ENCODE measurements at places on chromosomes 7 and 10. TPM values are rescaled to one million over a fixed set of nuclear protein-coding genes. Genes with fewer than 3 reads are reported as not detected.
A peak's percentile ranks its signal among the peaks of the same experiment; 100 is the strongest.

SLC26A3 gene
- 0.81 TPM for total RNA-seq

DNA sequence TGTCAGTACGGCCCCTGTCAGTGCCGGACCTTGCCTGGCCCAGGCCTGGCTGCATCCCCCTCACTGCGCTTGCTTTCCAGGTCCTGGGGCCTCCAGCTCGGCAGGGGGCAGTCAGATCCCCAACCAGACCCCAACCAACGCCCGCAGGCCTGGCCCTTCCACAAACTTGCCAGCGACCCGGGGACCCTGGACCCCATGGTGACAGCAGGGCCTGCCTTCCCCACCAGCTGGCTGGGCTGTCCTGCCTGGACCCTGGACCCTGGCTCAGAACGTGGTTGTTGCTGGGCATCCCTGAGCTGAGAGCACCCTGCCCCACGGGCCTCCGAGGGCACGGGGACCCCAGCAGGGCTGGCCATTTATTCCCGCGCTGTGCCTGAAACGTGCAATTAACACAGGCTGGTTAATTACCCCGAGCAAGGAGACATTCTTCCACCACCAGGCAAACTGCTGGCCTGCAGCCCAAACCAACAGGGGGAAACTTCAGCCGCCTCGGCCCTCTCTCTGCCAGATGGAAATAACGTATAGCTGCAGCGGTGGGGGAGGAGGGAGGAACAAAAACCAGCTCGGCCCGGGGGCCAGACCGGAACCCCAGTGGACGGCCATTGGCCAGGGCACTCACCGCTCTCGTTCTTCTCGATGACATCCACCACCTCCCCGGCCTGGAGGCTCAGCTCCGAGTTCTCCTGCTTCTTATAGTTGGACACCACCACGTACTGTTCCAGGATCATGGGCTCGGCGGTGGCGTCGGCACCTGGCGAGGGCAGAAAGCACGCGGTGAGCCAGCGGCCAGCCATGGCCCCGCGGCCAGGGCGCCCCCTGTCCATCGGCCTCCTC is 167.1 kb downstream of the NEURL1 start:
- ATAC-seq, result peak; percentile 5

GRCh38 chr7:37488163-37488764 is 39.6 kb upstream of the ELMO1 start:
- ATAC-seq, result no peak

DNA sequence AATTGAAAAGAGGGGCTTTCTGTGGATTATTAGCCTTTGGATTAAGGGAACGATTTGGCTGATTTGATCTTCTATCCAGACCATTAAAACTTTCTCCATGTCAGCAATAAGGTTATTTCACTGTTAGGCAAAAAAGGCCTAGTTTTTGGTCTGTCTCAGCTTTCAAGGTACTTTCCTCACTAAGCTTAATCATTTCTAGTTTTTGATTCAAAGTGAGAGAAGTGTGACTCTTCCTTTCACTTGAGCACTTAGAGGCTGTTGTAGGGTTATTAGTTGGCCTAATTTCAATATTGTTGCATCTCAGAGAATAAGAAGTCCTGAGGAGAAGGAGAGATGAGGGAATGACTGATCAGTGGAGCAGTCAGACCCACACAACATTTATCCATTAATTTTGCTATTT is 596.0 kb upstream of the TPK1 start:
- no peak for ATAC-seq

DNA sequence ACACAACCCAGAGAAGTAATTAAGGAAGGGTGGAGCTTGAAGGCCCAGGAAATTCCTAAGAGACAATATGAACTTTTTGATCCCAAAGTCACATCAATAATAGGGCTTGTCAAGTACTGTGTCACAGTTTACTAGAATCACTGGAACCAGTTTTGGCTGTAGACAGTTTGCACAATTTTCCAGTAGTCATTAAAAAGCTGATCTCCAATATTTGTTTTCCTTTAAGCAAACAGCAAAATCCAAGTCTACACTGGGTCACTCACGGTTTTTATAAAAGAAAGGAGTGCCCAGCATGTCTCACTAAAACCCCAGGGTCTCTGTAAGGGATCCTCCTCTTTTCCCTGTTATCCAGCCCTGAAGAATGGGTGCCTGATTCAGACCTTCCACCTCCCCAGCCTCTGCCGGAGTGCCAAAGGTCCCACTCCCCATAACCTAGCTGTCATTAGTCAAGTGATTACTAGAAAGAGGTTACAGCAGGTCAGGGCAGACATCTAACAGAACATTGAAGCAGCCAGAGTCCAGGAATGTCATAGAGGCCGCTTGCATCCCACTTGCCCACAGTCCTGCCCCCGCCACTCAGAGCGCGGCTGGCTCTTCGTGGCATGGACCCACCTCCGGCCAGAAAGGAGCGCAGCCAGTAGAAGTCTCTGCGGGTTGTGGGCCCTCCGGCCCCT is 552 bp downstream of the SLC25A16 start:
- ATAC-seq, result peak; percentile 69

DNA sequence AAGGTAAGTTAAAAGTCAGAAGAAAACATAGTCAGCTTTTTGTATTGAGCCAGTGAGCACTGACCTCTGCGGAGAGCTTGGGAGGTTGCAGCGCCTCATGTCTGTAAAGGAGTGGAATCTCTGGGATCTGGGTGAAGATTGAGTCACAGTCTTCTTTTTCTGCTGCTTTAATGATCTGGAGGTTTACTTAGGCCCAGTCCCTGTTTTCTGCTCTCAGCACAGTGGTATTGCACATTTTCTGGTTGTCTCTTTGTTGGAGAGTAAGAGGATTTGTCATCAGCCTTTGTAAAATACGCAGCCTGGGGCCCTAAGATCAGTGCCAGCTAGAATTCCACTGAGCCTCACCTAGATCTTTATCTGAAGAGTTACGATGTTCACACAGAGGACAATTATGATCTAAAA is 58.3 kb upstream of the GJD4 start:
- ATAC-seq, result no peak

- ATAC-seq, result no peak
Measured at GRCh38 chr7:141557360-141557759, 6.2 kb downstream of the AGK start.

CHN2 gene
- 9.7 TPM for total RNA-seq

DNA sequence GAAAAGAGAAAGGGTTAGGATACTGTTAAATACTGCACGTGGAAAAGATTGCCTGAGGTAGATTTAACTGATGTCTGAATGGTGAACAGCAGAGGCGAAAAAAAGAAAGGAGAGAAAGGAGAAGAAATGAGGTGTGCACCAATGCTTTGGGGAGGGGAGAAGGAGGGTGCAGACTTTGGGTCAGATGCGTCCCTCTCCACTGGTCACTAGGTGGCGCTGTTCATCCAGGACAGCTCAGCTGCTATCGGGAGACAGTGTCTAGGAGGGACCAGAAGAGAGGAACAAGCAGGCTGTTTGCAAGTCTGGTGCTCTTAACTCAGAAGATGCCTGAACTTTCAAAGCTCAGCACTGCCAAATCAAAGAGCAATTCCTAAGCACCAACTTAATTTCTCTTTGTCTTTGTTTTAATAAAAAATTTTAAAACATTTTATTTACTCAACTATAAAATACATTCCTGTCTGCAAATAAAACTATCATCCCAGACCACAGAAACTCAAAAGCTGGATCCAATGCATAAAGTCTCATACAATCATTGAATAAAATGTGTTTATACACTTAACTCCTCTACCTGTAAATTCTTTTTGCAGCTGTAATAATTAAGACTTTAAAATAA is 83.9 kb upstream of the PDLIM1 start:
- ATAC-seq, result peak; percentile 86

- no peak for ATAC-seq
Measured at GRCh38 chr10:121309164-121309563, 289.1 kb downstream of the FGFR2 start.

DNA sequence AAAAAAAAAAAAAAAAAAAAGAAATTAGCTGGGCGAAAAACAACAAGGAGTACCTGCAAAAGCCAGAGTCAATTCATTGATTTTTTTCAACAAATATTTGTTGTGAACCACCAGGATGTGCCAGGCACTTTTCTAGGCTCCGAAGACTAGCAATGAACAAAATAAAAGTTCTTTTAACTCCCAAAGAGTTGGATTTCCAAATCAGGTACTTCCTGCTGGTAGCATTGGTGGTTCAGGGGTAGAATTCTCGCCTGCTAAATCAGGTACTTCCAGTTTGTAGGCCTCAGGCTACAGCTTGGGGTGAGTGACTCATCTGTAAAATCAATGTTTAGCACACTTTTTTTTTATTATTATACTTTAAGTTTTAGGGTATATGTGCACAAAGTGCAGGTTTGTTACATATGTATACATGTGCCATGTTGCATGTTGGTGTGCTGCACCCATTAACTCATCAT is 10.9 kb downstream of the PPA1 start:
- ATAC-seq, result no peak

DNA sequence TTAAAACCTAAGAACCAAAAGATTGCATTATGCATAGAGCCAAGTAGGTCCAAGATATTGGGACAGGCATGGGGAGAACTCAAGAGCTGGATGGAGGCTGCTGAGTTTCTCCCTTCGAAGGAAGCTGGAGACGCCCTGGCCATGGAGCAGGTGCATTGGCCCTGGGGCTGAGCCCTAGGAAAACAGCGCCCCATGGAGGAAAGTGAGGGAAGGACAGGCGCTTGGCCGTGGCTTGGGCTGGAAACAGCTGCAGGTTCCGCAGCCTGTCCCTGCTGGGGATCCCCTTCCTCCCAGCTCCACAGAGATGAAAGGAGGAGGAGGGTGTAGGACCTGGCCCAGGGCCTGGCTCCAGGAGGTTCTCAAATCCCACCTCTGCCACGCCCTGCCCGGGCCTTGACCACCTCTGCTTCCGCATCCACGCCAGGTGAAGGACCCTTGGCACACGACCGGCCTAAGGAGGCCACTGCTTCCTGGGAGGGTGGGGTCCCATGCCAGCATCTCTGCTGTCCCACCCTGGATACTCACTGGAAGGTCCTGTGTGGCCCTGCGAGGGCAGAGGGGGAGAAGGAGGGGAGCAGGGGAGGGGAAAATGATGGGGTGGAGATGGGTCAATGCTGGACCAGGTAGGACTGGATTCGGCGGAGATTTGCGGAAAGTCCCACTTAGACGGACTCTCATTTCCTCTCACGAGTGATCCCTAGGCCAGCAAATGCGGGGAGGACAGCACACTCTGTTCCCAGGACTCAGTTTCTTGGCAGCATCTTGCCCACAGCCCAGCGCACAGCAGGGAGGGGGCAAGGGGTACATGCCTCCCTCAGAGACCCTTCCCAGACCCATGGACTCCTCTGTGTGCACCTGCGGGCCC is 258.6 kb upstream of the TCERG1L start:
- no peak for ATAC-seq

GRM8 gene
- total RNA-seq, result not detected

- no peak for ATAC-seq
Measured at GRCh38 chr10:112562122-112562521, 115.1 kb downstream of the VTI1A start.

GRCh38 chr7:71238581-71239295 is 106.8 kb downstream of the GALNT17 start:
- no peak for ATAC-seq

DNA sequence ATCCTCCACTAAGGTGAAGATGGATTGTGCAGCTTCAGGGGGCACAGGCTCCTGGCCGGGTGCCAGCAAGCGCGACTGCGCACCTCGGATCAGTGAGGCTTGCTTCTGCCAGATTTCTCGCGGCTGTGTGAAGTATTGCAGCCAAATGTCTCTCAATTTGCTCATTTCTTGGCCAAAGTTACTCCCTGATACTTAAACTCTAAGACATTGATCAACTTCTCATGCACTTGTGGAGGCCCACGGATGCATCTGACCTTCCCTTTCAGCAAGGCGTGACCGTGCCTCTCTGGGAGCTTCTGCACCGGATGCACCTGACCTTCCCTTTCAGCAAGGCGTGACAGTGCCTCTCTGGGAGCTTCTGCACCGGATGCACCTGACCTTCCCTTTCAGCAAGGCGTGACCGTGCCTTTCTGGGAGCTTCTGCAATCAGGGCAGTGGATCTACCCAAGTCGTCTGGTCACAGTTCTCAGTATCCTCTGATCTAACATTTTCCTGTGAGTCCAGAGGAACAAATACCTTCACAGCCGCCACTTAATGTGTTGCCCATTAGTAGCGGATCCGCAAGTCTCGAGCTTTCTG is 248.3 kb downstream of the ADARB2 start:
- ATAC-seq, result no peak

OR2A25 gene
- total RNA-seq, result not detected

ZPBP gene
- not detected for total RNA-seq

- peak; percentile 28 for ATAC-seq
Measured at GRCh38 chr10:68560943-68561864, 1.1 kb downstream of the TET1 start.

- peak; percentile 84 for ATAC-seq
Measured at GRCh38 chr7:142854372-142855113, at the start of gene EPHB6. Gene EPHB6, plus strand, starts transcription at chr7:142855076. Its CDS starts 8,152 bp downstream, at chr7:142863228.

DNA sequence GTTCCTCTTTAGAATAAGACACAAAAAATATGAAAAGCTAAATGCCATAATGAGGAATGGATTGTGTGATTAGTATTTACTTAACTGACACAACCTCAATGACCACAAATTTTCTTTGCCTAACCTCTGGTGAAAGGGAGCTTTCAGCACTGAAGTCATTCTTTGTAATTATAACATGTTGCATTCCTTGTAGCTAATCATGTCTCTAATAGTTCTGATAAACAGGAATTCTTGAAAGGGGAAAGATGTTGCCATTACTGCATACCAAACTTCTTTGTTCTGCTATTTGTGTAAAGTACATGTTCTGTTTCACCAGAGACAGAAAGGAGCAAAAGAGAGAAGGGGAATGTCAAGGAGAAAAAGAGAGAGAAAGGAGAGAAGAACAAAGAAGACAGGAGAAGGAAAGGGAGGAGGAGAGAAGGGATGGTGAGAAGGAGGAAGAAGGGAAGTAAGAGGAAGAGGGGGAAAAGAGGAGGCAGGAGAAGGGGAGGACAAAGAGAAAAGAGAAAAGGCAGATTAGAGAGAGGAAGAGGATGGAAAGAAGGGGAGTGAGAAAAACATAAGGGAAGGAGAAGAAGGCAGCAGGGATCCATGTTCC is 120.9 kb downstream of the SEMA3D start:
- ATAC-seq, result no peak

- no peak for ATAC-seq
Measured at GRCh38 chr7:133272336-133272735, 19.5 kb downstream of the EXOC4 start.

DNA sequence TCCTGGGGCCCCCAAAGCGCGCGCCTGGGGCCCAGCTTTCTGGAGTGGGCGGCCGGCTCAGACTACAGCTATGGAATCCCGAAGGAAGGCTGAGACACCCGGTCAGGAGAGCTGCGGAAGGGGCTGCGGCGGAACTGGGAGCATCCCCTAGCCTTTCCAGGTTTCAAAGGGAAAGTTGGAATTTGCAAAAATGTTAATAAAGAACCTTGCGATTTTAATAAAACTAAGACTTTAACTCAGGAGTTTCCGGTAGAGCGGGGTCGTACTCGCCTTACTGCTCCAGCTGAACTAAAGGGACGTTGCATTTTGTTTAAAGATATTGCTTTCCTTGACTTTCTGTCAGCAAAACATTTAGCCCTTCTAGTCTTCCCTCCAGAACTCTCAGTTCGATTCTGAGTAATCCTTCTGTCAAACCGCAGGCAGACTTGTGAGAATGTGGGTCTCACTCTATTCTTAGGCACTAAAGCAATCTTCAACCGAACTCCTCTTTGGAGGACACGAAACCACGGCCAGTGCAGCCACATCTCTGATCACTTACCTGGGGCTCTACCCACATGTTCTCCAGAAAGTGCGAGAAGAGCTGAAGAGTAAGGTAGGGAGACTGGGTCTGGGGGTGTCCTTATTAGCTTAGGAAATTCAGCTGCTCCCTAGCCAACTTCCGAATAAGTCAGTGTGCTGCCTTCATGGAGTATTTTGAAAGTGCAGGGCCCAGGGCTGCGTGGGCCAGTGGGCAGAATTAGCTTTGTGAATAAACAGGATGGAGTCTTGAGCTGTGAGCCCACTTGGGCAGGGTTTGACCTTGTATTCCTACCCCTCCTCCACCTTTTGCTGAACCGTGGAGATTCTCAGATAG is 1.9 kb downstream of the CYP26A1 start:
- no peak for ATAC-seq

Measured in gastroesophageal sphincter (tissue), 4 donors.